ENCODE measurements at places on chromosomes 5 and 9.
A peak's percentile ranks its signal among the peaks of the same experiment; 100 is the strongest.

DNA sequence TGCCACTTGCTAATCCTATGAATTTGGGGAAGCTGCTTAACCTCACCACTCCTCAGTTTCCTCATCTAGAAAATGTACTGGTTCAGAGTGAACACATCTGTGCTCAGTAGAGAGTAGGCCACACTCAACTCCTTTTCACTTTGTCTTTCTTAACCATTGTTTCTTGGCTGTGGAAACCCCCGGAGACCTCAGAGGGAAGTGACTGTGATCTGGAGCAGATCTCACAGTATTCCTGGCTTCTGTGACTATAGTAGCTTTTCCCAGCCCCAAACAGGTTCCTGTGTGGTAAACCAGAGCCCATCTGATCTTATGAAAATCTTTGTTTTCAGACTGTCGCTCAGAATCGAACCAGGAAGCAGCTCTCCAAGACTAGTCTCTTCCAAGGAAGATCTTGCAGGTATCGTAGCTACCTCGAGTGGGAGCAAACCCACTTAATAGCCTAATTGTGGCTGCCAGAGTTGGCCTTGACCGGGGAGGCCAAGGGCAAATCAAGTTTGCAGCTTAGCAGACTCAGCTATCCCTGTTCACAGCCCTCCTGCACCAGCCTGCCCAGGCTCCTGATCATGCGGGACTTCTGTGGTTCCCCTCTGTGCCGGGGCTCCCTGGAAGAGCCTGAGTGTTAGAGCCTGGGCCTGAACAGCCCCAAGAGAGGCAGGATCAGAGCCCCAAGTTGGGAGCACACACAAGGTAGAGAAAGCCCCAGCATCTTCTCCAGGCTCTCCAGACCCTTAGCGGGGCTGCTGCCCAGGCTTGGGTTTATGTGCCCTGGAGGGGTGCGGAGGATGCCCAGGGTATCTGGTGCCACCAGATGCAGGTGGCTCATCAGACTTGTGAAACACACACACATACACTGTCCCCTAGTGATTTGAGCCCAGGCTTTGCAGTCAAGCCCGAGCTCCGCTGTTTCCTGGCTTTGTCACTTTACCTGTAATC, 52.2 kb upstream of the ANGPTL2 start:
- DNase-seq, result no peak

DNA sequence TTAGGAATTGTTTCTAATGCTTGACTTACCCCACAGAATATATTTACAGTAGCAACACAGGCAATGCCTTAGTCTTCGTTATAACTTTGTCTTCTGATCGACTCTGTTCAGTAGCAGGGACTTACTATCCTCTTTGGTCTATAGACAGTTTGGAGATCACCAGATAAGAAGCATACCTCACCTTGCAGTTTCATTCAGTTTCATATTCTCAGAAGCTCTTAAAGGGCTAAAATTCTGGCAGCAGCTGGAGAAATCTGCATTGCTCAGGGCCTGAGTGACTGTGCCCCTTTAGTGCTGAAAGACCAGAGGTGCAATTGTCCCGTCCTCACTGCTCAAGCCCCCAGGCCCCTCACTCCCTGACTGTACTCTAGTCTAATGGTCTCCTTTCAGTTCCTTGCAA, 26.0 kb downstream of the ZBTB43 start:
- no peak for DNase-seq

GRCh38 chr9:127910613-127911205, 6.1 kb downstream of the ST6GALNAC4 start:
- DNase-seq, result no peak

- no peak for DNase-seq
Observed at GRCh38 chr9:132840980-132841379, 37.1 kb downstream of the AK8 start.

DNA sequence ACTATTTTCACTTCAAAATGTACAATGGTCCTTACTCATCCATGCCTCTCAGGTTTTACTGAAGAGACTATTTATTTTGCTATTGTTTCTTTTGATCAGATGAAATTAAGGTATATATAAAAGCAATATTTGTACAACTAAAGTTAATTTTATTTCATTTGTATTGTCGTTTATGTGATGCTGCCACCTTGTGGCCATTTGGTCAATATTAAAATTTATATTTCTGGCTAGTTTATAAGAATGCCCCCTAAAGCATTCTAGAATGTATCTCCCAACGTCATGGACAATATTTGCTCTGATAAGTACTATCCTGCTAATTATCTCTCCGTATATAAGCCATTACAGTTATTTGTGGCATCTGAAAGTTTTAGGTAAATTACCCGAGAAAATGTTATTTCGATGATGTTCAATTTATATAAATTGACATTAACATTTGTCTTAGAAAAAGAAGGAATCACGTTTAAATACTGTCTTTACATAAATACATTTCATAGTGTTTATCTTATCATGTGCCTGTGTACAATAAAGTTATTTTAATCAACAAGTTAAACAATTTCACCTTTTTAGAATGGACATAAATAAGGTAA, 680.0 kb downstream of the TAF11L14 start:
- peak; percentile 15 for DNase-seq

- DNase-seq, result no peak
Observed at GRCh38 chr5:125976421-125977000, 446.7 kb upstream of the GRAMD2B start.

All from naive B cell (primary cell).